ENCODE measurements at places on chromosomes 5 and 9. TPM values are rescaled to one million over a fixed set of nuclear protein-coding genes. Genes with fewer than 3 reads are reported as not detected.

DNA sequence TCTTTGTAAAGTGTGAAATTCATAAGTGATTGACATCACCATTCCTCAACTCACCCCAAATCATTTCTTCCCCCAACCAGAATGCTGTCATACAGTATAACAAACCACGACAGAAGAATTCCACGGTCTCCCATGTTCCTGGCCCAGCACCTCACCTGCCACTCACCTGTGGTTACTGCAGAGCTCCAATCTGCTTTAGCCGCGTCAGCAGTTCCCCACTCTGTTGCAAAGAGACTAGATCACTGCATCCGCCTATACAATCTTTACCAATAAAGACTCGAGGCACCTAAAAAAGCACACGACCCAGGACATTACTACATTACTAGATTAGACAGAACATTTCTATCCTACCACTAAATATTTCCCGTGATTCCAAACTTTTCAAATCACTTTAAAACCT is 6.2 kb downstream of the GLRX start:
- DNase-seq, result no peak

- DNase-seq, result no peak
Observed at GRCh38 chr5:143051244-143052058, 281.3 kb downstream of the ARHGAP26 start.

GRCh38 chr5:57955511-57955910 is 472.9 kb upstream of the ACTBL2 start:
- no peak for DNase-seq

GRCh38 chr9:101098392-101098791 is 69.9 kb downstream of the PLPPR1 start:
- peak; percentile 73 for DNase-seq

DNA sequence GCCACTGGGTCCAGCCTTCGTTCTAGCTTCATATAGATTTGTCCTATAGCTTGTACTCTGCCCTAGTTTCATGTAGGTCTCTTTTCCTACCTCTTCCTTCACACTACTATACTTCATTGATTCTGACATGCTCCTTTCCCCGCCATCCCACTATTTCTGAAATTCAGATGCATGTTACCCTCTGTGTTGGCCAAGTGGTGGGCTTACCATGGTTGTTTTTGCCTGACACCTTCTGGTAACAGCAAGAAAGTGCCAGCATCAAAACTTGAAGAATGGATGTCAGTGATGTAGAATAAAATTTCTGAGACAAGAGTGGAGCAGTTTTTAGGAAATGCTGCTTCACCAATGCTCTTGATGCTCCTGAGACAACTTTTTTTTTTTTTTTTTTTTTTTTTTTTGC is 19.5 kb upstream of the SERINC5 start:
- DNase-seq, result peak; percentile 64

DNA sequence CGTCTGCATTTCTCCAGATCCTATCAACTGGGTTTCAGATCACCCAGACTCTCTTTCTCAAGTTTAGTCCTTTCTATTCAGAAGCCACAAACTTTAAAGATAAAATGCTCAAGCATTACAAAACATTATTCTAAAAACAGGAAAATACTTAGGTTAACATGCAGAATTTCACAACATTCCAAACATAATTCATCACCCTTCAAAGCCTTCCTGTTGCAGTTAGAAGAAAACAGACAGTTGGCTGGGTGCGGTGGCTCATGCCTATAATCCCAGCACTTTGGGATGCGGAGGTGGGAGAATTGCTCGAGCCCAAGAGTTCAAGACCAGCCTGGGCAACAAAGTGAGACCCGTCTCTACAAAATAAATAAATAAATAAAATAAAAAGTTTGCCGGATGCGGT is 7.7 kb upstream of the OCLN start:
- peak; percentile 38 for DNase-seq

DNA sequence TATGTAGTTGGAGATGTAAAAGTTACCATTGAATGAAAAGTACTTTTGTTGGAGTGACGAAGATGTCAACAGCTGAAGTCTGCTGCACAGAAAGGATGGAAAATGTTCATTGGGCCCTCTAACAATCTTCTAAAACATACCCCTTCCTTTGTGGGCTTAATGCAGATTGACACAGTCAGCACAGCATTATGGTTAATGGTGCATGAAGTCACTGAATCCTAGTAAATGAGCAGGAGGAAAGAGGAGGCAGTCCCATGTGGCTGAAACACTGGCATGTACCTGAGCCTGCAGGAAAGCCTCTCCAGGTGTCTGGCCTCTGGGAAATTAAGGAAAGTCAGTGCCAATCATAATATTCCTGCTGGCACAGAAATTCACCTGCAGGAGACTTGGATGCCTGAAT is 153.8 kb downstream of the ARL15 start:
- no peak for DNase-seq

DNA sequence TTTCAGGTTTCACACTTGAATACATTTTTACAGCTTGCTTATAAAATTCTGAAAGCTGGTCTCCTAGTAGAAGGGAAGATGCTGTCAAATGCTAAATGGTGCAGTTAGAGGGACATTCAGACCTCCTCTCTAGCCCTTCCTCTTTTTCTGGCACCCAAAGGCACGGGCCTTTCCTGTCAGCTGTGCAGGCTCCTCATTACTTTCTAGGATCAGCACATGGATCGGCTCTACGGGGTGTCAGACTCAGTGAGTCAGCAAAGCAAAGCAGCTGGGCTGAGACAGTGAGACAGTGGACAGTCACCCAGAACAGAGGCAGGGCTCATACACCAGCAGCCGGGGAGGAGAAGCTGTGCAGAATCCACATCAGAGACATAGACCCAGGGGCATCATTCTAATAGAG is 80.0 kb upstream of the TNC start:
- DNase-seq, result no peak

GRCh38 chr5:165781738-165782137 is 2276.3 kb downstream of the MAT2B start:
- DNase-seq, result no peak

DNA sequence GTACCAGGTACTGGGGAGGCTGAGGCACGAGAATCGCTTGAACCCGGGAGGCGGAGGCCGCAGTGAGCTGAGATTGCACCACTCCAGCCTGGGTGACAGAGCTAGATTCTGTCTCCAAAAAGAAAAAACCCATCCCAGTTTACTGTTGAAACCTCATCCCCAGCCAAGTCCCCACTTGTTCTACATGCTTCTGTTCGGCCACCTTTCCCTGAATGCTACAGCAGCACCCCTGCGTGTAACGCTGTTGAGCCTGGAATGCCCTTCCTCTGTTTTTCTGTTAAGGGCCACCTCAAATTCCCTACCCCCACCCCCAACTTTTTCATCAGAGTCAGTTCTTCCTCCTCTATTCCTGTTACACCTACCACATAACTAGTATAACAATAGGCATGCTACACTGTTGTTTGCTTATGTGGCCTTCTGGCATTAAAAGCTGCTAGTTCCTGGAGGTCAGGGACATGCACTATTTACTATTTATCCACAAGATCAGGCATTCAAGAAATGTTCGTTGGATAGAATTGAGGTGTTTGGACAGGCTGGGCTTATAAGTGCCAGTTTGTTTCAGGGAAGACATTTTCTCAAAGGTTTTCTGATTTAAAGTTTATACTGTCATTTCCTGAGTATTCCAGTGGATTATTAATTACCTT is 47.1 kb upstream of the C5orf47 start:
- peak; percentile 69 for DNase-seq

- DNase-seq, result no peak
Observed at GRCh38 chr9:134341306-134341705, 15.1 kb downstream of the RXRA start.

DNA sequence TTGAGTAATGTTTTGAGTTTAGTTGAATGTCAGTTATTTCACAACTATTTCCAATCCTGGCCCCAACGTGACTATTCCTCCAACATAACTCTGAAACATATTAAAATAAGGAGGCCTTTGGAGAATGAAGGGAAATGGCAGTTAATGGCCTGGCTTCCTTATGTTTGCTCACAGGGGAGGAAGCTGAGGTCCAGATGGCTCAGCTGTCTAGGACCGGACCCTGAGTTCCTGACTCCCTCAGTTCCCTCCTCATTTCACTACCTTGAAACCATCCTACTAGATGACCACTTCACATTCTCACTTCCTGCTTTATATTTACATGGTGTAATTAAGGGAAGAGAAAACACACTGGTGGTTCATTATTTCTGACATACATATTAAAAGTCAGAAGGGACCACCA is 6.6 kb downstream of the OTULINL start:
- no peak for DNase-seq

The STOM gene
- total RNA-seq, result 26.6 TPM

The FUBP3 gene
- 85.4 TPM for total RNA-seq

The ZNF782 gene
- 6.8 TPM for total RNA-seq

The FGF18 gene
- total RNA-seq, result 0.57 TPM

The GLDC gene
- total RNA-seq, result 38.8 TPM

The N4BP3 gene
- 14.3 TPM for total RNA-seq

The OTULINL gene
- total RNA-seq, result 6.2 TPM

The HSPA5 gene
- 245 TPM for total RNA-seq

The IL9 gene
- total RNA-seq, result not detected
